ENCODE measurements at places on chromosomes 6 and 20.

GRCh38 chr6:4360920-4361319 lies 225.5 kb upstream of the ECI2 start:
- DNase-seq: no peak

GRCh38 chr20:4509825-4510522 lies 211.7 kb upstream of the PRND start:
- no peak for DNase-seq

DNA sequence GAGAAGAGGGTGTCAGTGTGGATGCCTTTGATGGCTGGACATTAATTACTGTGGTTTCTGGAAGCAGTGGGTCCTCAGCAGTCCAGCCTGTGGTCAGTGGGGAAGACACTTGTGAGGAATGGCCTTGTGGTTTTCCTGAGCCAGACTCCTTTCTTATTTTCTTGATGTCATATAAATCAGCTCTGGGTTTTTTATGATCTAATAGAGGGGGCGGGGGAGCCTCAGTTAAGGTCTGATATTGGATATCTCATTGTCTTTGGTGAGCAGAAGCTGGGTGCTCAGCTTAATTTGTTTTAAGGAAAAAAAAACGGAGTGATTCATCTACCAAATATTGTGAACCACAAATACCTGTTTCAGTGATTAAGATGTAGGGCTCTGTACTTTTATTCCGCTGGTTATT lies 62.1 kb downstream of the OTOR start:
- no peak for DNase-seq

GRCh38 chr6:157459327-157459726 lies 78.3 kb downstream of the ZDHHC14 start:
- no peak for DNase-seq

DNA sequence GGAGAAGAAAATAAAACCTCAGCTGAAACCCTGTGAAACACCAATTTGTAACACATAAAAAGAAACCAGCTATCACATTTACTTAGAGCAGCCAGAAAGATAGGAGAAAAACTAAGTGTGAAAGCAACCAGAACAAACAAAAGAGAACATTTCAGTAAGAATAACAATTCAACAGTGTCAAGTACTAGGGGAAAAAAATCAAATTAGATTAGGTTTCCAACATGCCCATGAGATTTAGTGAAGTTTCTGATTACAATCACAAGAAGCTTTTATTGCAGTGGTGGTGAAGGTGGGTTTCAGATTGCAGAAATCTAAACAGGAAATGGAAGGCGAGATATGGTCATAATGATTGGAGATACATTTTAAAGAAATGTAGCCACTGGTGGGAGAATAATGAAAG lies 22.1 kb upstream of the TRDN start:
- no peak for DNase-seq

- DNase-seq: no peak
Measured at GRCh38 chr6:144007478-144008119, 460 bp downstream of the PLAGL1 start.

- no peak for DNase-seq
Measured at GRCh38 chr20:22566876-22567658, 17.3 kb downstream of the FOXA2 start.

DNA sequence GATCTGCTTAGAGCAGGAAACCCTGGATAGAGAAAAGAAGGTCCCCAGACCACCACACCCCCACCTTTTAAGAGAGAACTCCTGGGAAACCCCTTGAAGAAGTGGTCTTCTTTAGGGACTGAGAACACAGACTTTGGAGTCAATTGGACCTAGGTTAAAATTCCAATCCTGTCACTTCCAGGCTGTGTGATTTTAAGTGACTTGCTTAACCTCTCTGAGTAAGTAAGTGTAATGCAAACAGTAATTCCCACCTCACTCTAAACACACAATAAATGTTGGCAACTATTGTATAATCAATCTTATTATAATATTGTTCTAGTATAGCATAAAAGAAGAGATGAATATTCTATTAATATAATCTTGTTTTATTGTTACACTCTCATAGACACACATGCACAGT lies 3.3 kb downstream of the TFEB start:
- no peak for DNase-seq

- DNase-seq: no peak
Measured at GRCh38 chr6:38174315-38174714, 354.8 kb downstream of the ZFAND3 start.

All from skeletal muscle cell (primary cell).